Fibroblast of skin of back (primary cell): ENCODE measurements at places on chromosomes 12 and 14.

DNA sequence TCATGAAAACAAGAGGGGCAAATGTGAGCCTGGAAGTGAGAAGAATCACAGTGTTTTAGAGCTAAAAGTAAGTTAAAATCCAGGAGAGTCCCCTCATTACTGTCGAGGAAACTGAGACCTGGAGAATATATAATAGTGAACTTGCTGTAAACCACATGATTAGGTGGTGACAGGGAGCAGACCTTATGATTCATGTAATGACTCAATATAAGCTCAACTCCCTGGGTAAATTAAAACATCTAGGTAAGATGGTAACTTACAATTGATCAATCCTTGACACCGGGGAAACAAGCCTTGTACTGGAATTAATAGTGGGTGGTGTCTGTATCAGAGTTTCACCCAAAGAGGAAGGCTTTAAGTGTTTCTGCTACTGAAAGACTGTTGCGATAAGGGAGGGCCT is 269.3 kb downstream of the SNAPC1 start:
- DNase-seq = no peak

DNA sequence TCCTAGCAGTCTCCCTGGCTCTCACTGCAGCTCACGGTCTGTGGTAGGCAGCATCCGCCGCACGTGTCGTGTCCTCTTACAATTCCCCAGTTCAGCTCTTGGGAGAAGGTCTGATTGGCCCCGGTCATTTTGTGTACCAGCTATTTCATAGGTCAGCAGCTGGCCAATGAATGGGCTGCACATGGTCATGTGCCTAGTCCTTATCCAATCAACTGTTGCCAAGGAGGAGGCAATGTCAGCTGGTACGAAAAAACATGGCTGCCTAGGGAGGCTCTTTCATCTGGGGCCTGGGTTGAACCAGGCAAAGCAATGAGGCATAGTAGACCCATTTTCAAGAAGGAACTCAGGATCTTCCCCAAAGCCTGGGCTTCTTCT is 46.1 kb downstream of the RNFT2 start:
- DNase-seq = peak; percentile 12

DNA sequence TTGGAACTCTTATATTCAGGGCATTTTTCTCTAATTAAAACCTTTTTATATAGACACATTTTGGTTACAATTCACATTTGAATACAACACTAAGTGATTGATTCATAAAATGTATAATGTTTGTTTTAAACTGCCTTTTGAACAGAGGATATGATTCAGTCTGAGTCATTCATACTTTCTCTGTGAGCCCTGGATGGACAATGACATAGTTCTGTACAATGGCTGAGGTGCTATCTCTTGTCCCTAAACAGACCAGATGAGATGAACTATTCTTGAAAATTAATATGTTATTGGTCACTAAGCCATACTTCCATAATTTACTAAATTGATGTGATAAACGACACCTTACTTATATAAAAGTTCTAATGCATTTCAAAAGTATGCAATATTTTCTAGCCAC is 199.7 kb upstream of the ATXN7L3B start:
- DNase-seq = peak; percentile 83

GRCh38 chr12:41962171-41962572 is 182.5 kb downstream of the GXYLT1 start:
- no peak for DNase-seq

GRCh38 chr12:118345355-118345754 is 27.4 kb downstream of the TAOK3 start:
- DNase-seq = no peak

GRCh38 chr14:67332468-67332867 is 27.1 kb downstream of the ATP6V1D start:
- DNase-seq = no peak

- no peak for DNase-seq
Observed at GRCh38 chr12:1830401-1830845, 10.1 kb downstream of the LRTM2 start.

- peak; percentile 48 for DNase-seq
Observed at GRCh38 chr14:52950410-52950897, 396 bp downstream of the FERMT2 start.
